ENCODE measurements at places on chromosomes 6 and 20.
A peak's percentile ranks its signal among the peaks of the same experiment; 100 is the strongest.

DNA sequence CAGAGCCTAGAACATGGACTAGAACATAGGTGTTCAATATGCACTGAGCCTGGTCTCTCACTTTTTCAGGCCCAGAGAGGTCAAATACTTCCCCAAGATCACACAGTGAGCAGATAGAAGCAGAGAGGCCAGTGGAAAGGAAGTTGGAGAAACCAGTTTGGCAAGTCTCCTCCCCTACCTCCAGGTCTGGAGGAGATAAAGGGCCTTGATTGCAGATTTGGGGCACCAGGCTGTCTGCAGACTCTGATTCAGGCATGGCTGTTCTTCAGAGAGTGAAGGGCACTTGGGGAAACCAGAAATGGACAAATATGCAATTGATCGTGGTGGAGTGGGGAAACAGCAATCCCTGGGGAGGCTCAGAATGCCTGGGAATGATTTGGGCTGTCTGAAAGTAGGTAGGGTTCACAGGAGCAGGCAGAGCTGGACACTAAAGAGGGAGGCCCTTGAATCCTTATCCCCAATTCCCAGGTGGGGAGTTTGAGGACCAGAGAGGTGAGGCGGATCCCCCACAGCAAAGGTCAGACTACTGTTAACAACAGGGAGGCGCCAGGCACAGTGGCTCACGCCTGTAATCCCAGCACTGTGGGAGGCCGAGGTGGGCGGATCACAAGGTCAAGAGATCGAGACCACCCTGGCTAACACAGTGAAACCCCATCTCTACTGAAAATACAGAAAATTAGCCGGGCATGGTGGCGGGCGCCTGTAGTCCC is 2.3 kb downstream of the PEDS1 start:
- no peak for DNase-seq

- DNase-seq = no peak
These were observed 23.3 kb upstream of the RTF2 start for GRCh38 chr20:56445130-56445529.

- no peak for DNase-seq
These were observed 11.5 kb upstream of the RPS6KA2 start for GRCh38 chr6:166638573-166638964.

- no peak for DNase-seq
These were observed 214.3 kb downstream of the MYLK4 start for GRCh38 chr6:2536451-2536850.

- DNase-seq = no peak
These were observed 996 bp upstream of the PRDM1 start for GRCh38 chr6:106084989-106085691.

DNA sequence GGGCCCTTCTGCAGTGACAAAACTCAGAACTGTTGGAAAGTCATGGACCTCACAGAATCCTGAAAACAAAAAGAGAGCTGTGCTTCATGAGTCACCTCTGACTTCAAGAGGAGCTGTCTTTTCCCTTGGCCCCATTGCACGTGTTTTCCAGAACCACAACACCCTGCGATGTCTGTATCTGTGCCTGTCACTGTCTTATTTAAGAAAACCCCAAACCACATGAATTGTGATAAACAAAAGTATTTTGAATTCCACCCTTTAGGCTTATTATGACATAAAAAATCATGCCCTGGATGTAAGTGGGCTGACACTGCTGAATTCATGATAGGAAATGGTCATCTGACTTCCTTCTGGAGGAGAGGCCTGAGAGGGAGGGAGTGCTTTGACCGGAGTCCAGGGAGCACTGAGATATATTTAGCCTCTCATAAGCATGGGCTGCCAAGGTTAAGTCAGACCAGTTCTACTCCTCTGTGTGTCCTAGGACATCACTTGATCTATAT is 96.4 kb upstream of the DUSP22 start:
- DNase-seq = peak; percentile 40

Measured in stimulated activated CD4-positive, alpha-beta T cell treated with anti-CD3 and anti-CD28 coated beads, Interleukin-4, amount 100 ng/mL, for 48 hours (primary cell).